ENCODE measurements at places on chromosomes 12 and 14.
A peak's percentile ranks its signal among the peaks of the same experiment; 100 is the strongest.

DNA sequence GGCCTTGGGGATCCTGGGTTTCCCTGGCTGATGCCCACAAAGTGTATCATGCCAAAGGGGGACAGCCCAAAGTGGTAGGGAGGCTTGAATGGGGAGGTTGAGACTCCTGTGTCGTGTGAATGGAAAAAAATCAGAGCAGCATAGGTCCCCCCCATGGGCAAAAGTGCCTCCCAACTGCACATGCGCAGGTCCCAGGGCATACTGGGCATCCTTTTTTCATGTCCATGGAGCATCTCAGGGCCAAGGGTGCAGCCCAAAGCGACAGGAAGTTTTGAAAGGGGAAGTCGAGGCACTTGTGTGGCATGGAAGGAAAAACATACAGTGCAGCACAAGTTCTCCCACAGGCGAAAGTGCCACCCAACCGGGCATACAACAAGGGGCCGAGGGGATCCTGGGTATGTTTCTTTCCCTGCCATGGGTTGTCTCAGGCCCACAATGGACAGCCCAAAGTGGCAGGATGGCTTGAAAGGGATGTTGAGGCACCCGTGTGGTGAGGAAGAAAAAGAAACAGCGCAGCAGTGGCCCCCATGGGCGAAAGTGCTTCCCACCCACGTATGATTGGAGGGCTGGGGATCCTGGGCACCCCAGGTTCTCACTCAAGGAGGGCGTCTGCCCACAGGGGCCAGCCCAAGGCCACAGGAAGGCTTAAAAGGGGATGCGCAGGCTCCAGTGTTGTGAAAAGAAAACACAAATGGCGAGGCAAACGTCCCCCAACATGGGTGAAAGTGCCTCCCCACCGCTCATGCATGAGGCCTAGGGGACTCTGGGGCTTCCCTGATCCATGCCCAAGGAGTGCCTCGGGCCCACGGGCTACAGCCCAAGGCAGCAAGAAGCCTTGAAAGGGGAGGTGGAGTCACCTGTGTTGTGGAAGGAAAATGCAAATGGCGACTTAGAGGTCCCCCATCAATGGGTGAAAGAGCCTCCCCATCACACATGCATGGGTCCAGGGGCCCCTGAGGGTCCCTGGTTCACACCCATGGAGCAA, 573.7 kb downstream of the ALG10 start:
- no peak for DNase-seq

- DNase-seq: no peak
These were observed 264.1 kb downstream of the TTC8 start for GRCh38 chr14:89088530-89088929.

- DNase-seq: no peak
These were observed 155.7 kb upstream of the C14orf180 start for GRCh38 chr14:104423701-104424405.

DNA sequence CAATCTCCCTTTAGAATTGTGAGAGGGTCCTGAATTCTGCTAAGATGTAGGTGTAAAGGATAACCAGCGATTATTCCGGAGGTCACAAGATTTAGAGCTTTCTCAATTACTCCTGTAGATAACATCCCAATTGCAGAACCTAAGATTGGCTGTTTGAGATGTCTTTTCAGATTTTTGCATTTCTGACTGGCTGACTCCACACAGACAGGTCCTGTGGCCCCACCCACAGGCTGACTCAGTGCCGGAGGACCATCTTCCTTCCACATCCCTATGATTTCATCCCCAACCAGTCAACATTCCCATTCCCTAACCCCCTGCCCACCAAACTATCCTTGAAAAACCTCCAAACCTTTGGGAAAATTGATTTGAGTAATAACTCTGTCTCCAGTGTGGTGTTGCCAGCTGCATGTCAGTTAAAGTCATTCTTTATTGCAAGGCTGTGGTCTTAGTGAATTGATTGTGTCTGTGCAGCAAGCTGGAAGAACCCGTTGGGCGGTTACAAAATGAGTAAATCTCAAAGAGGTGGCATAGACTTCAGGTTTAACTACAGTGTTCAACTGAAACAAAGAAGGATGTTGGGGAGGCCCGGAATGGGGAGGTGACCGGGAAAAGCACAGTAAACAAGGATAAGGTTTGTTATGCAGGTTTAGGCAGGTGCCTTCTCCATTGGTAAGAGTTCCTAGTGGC, 10.6 kb downstream of the FNTB start:
- peak; percentile 14 for DNase-seq

GRCh38 chr12:51868821-51869495, 18.9 kb upstream of the ANKRD33 start:
- no peak for DNase-seq

DNA sequence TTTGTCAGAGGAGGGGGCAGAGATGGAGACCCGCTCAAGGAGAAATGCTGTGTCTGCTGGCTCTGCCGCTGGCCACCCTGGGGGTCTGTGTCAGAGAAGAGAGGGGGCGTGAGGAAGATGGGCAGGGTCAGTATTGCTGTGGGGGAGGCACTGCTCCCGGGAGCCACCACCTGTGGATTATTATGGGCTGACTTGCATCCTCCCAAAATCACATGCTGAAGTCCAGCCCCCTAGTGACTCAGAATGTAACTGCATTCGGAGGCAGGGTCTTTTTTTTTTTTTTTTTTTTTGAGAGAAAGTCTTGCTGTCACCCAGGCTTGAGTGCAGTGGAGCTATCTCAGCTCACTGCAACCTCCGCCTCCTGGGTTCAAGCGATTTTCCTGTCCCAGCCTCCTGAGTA, 12.3 kb downstream of the ABCD4 start:
- DNase-seq: no peak

GRCh38 chr14:64817631-64818030, 62.1 kb downstream of the SPTB start:
- DNase-seq: no peak

GRCh38 chr12:104576980-104577580, 120.3 kb downstream of the CHST11 start:
- no peak for DNase-seq

DNA sequence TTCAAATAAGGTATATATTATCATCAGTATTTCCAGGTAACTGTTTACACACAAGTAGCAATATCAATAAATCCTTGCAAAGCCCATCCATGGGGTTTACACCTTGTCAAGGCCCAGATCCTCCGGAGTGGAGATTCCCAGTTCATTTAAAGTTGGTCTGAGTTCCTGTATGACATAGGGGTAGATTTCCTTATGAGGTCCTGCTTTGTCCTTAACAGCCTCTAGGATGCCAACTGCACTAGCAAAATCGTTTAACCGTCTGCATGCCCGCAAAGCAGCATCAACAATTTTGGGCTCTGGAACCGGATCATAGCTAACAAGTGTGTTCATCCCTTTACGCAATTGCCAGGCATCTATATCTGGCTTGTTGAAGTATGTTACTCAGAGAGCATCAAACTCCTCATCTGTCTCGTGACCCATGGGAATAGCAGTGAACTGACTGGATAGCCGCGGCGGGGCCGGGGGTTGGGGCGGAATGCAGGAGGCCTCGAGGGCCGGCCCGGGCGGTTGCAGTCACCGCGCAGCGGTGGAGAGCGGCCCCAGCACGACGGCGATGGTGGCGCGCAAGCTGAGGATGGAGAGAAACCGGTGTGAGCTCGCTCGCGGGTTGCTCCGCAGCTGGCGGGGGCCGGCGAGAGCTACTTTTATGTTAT, 30.6 kb upstream of the FBXO34 start:
- DNase-seq: no peak

All from CD4-positive, alpha-beta T cell treated with Interleukin-6 at 100 ng/mL for 8 hours (primary cell).